ENCODE measurements at places on chromosomes 3 and 15.

GRCh38 chr15:20353966-20354883, 187.4 kb downstream of the GOLGA6L6 start:
- peak; percentile 1 for DNase-seq

DNA sequence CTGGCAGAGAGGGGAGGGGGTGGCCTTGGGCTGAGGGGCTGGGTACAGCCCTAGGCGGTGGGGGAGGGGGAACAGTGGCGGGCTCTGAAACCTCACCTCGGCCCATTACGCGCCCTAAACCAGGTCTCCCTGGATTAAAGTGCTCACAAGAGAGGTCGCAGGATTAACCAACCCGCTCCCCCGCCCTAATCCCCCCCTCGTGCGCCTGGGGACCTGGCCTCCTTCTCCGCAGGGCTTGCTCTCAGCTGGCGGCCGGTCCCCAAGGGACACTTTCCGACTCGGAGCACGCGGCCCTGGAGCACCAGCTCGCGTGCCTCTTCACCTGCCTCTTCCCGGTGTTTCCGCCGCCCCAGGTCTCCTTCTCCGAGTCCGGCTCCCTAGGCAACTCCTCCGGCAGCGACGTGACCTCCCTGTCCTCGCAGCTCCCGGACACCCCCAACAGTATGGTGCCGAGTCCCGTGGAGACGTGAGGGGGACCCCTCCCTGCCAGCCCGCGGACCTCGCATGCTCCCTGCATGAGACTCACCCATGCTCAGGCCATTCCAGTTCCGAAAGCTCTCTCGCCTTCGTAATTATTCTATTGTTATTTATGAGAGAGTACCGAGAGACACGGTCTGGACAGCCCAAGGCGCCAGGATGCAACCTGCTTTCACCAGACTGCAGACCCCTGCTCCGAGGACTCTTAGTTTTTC, 4.9 kb downstream of the ISL2 start:
- DNase-seq = no peak

DNA sequence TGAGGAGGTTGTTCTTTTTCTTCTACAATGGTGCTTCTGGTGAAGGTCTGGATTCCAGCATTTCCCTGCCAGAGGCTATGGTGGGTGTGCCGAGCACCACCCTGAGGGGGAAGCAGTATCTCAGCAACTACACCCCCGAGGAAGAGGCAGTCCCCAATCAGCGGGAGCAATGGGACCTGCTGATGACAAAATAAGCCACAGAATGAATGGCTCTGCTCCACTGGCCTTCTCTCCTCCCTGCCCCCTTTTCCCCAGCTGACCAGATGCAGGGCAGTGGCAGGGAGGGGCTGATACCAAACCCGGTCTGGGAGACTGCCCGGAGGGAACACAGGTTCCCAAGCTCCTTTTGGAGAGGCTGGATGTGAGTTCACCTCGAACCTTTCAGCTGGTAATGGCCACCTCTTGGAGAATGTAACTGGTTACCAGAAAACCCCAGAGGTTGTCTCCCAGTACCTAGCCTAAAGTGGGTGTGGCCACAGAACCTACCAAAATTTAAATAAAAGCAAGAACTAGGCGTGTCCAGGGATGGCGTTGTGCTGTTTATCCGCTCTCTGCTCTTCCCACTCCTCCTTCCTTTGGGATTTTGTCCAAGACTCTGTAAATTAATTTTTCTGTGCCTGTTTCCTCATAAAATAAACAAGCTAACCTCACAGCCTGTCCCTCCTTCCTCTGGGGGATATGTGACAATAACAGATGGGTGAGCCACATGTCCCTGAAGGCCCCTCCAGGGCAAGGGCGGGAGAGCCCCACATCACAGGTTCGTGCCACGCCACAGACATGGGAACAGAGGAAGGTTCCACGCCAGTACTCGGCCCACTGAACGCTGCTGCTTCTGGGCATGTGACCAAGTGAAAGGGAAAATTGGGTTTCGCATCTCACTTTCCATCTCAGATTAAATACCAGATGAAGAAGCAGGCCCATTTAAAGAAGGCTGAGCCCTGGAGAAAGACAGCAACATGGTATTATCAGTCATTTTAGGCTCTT, 35.1 kb upstream of the SPTBN5 start:
- no peak for DNase-seq

- no peak for DNase-seq
These were observed 37.4 kb upstream of the OR4F6 start for GRCh38 chr15:101765772-101766456.

- DNase-seq = no peak
These were observed 73.3 kb upstream of the SNRK start for GRCh38 chr3:43212914-43213611.

- DNase-seq = no peak
These were observed 217.3 kb downstream of the SHQ1 start for GRCh38 chr3:72630969-72631344.

DNA sequence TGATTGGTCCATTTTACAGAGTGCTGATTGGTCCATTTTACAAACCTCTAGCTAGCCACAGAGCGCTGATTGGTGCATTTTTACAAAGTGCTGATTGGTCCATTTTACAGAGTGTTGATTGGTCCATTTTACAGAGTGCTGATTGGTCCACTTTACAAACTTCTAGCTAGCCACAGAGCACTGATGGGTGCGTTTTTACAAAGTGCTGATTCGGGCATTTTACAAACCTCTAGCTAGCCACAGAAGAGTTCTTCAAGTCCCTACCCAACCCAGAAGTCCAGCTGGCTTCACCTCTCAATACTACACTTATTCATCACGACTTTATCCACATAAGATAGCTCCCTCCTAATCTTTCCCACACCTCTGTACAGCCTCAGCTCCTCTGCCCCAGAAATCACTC, 899.8 kb downstream of the TUSC7 start:
- no peak for DNase-seq

DNA sequence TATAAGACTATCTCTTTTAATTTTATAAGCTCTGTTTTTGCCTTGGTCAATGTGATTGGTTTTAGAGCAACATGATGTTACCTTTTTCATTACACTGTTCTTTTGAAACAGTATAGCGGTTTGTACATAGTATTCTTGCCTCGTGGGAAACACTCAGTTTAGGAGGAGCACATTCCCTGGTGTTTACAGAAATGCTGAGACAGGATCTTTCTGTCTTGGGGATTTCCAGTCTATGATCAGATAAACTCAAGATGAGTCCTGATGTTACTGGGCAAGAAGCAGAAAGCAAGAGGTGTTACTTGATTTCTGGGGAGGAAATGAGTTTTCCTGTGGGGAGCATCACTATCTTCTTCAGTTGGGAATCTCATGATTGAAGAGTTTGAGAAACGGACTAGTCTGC, 2.5 kb downstream of the TMEM266 start:
- no peak for DNase-seq

GRCh38 chr3:33145901-33146580, 32.2 kb downstream of the CRTAP start:
- no peak for DNase-seq

GRCh38 chr15:40254452-40254851, 15.6 kb downstream of the PAK6 start:
- DNase-seq = no peak

DNA sequence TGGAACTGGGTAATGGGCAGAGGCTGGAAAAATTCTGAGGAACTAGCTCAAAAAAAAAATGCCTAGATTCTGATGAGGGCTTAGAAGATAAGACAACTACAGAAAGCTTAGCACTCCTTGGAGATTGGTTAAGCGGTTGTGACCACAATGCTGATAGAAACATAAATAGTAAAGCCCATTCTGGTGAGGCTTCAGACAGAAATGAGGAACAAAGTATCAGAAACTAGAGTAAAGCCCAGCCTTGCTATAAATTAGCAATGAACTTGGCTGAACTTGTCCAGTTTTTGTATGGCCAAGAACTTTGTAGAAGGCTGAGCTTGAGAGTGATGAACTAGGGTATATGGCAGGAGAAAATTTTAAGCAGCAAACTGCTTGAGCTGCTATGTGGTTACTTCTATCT, 25.4 kb downstream of the GOLGB1 start:
- DNase-seq = no peak

- DNase-seq = peak; percentile 80
These were observed 77.2 kb downstream of the TBC1D2B start for GRCh38 chr15:78000091-78000926.

- no peak for DNase-seq
These were observed 13.3 kb upstream of the DOCK3 start for GRCh38 chr3:50661321-50661837.

Measured in stimulated activated CD4-positive, alpha-beta T cell treated with anti-CD3 and anti-CD28 coated beads, Interleukin-4, amount 100 ng/mL, for 1 hour (primary cell).